ENCODE measurements at places on chromosomes 1 and 21. TPM values are rescaled to one million over a fixed set of nuclear protein-coding genes. Genes with fewer than 3 reads are reported as not detected.

The AGTRAP gene
- polyA plus RNA-seq, result 53.4 TPM

The OR2L2 gene
- polyA plus RNA-seq, result not detected

The LY9 gene
- 163 TPM for polyA plus RNA-seq

The EXTL1 gene
- not detected for polyA plus RNA-seq

The KIF26B gene
- polyA plus RNA-seq, result 0.10 TPM

The KRTAP10-11 gene
- polyA plus RNA-seq, result not detected

The AGPAT3 gene
- polyA plus RNA-seq, result 21.0 TPM

DNA sequence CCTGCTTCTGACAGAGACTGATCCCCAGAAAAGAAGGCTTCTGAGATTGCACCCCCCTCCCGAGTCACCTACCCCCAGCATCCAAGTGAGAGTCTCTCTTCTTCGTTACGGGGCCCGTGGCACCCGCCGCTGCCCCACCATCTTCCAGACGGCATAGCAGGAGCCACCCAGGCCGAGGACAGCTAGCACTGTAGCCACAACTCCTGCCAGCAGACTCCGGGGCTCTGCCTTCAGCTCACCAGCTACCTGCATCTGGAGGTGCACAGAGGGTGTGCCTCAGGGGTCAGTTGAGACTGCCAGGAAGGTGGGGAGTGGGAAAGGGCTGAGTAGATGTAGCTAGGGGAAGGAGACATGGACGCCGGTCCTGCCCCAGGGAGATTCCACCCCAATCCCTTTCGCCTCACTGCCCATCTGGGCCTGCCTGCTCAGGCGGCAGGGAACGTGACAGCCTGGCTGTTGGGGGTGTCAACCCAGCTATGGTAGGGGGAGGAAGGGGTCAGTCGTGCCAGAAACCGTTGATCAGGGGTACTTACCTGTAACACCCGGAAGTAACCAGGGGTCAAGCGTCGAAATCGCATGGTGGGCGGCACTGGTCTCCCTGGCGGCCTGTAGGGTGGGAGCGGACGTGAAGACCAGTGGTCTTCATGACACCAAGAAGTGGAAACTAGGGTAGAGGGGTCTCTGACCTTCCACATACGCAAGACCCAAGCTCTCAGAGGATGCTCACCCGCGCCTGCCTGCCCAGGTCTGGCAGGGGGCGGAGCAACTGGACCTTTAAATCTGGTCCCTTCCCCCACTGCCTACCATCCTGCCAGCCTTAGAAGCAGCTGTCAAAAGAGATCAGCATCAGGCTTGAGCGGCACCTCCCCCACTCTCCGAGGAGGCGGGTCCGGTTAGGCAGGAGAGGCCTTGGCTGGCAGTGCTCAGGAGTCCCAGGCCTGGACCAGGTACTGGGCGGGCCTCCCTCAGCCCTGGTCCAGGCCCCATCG lies at the start of gene ZNF593OS:
Gene ZNF593OS, minus strand, starts transcription at position 749 of the 989 bp plus-strand sequence. Its CDS starts 171 bp downstream, at position 578.
- no peaks in the 10 kb centered on the region for H3K27me3 ChIP-seq
- peaks cover 20% of the 10 kb centered on the region for H3K4me1 ChIP-seq
- peak within 1 kb of the TSS; percentile 85 for H3K27ac ChIP-seq
- no peak for DNase-seq
- H3K36me3 ChIP-seq, result no peaks in the 10 kb centered on the region
- H3K4me3 ChIP-seq, result no peak within 1 kb of the TSS

DNA sequence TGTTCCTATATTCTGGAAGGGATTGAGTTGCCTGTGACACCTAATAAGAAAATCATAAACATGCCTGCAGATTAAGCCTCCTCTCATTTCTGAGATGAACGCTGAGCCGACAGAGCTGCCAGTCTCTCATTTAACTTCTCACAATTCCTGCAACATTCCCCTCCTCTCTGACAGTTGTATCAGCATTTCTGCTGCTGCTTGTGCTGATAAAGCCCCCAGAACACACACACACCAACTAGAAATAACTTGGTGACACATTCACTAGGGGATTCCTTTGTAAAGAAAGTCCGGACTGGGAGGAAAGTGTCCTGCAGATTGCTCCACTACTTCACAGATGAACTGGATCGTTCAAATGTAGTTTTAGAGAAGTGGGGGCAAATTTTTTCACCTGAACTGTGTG lies 437.3 kb downstream of the PLA2G4A start:
- H3K36me3 ChIP-seq, result no peaks in the 10 kb centered on the region
- no peak for DNase-seq
- no peaks in the 10 kb centered on the region for H3K27me3 ChIP-seq
- no peaks in the 10 kb centered on the region for H3K4me1 ChIP-seq
- no peak overlapping the region for H3K4me3 ChIP-seq

DNA sequence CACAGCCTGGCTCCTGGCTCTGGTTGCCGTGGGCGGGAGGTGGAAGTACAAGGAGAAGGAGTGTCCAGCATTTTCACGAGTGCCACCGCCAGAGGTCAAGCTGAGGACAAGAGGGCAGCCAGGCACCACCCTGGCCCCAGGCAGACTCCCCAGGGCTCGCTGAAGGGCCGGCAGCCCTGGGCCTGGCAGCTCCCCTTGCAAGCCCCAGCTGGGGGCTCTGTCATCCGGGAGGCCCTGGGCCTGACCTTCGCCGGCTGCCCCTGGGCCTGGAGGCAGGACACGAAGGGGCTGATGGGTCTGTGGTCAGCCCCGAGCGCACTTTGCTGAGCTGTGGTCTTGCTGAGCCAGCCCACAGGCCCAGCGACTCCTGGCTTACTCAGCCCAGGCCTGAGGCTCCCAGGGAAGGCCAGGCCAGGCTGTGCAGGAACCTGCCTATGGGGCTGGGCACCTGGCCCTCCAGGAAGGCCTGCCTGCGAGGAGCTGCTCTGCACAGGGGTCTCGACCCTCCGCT lies 74.8 kb downstream of the MORN1 start:
- H3K4me1 ChIP-seq, result peaks cover 39% of the 10 kb centered on the region
- no peak overlapping the region for H3K27ac ChIP-seq
- no peak for DNase-seq
- no peaks in the 10 kb centered on the region for H3K27me3 ChIP-seq
- H3K36me3 ChIP-seq, result no peaks in the 10 kb centered on the region
- no peak overlapping the region for H3K4me3 ChIP-seq

GRCh38 chr1:241470908-241471590 lies 48.5 kb downstream of the FH start:
- no peak overlapping the region for H3K4me3 ChIP-seq
- DNase-seq, result no peak
- no peak overlapping the region for H3K27ac ChIP-seq

- H3K27ac ChIP-seq, result no peak overlapping the region
- H3K27me3 ChIP-seq, result no peaks in the 10 kb centered on the region
- H3K4me1 ChIP-seq, result no peaks in the 10 kb centered on the region
Observed at GRCh38 chr21:15250384-15250783, 185.6 kb upstream of the NRIP1 start.

GRCh38 chr1:227919906-227920305 lies 27.8 kb downstream of the WNT9A start:
- H3K27ac ChIP-seq, result no peak overlapping the region
- H3K27me3 ChIP-seq, result no peaks in the 10 kb centered on the region
- H3K4me3 ChIP-seq, result no peak overlapping the region
- no peak for DNase-seq

- DNase-seq, result no peak
- no peaks in the 10 kb centered on the region for H3K27me3 ChIP-seq
- no peak overlapping the region for H3K27ac ChIP-seq
- H3K4me3 ChIP-seq, result no peak overlapping the region
- peaks cover 36% of the 10 kb centered on the region for H3K4me1 ChIP-seq
- no peaks in the 10 kb centered on the region for H3K36me3 ChIP-seq
Observed at GRCh38 chr1:229258757-229259060, 12.2 kb upstream of the RAB4A start.

DNA sequence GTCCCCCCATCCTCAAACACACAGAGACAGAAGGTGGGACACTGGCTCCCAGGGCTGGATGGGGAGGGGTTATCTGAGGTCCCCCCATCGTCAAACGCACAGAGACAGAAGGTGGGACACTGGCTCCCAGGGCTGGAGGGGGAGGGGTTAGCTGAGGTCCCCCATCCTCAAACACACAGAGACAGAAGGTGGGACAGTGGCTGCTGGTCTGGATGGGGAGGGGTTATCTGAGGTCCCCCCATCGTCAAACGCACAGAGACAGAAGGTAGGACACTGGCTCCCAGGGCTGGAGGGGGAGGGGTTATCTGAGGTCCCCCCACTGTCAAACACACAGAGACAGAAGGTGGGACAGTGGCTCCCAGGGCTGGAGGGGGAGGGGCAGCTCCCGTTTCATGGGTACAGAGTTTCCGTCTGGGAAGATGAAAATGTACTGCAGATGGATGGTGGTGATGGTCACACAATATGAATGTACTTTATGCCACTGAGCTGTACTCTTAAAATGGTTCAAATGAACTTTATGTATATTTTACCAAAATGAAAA lies 69.2 kb downstream of the SCCPDH start:
- H3K4me3 ChIP-seq, result no peak overlapping the region
- no peaks in the 10 kb centered on the region for H3K4me1 ChIP-seq
- H3K36me3 ChIP-seq, result no peaks in the 10 kb centered on the region
- no peak overlapping the region for H3K27ac ChIP-seq

GRCh38 chr21:39178421-39178820 lies 4.8 kb downstream of the PSMG1 start:
- peaks cover 22% of the 10 kb centered on the region for H3K36me3 ChIP-seq
- H3K27me3 ChIP-seq, result no peaks in the 10 kb centered on the region
- no peak overlapping the region for H3K4me3 ChIP-seq
- H3K4me1 ChIP-seq, result peaks cover 21% of the 10 kb centered on the region
- no peak for DNase-seq

DNA sequence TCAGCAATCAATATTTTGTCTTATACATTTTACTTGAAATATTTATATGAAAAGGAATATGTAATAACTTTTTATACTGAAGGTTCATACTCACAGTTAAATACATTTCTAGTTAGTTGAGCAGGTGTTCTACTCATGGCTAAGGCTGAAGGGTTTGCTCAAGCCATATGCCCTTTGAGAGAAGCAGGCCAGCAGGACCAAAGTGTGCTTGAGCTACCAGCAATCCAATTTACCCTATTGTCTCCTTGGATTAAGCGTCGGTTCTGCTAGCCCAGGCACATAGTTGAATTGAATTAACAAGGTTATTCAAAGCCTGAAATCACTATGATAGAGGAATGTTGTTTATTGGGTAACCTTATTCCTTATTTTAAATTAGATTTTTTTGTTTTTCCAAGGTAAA lies 151.5 kb upstream of the BACE2 start:
- no peak for DNase-seq
- no peak overlapping the region for H3K4me3 ChIP-seq
- no peak overlapping the region for H3K27ac ChIP-seq
- H3K4me1 ChIP-seq, result no peaks in the 10 kb centered on the region

DNA sequence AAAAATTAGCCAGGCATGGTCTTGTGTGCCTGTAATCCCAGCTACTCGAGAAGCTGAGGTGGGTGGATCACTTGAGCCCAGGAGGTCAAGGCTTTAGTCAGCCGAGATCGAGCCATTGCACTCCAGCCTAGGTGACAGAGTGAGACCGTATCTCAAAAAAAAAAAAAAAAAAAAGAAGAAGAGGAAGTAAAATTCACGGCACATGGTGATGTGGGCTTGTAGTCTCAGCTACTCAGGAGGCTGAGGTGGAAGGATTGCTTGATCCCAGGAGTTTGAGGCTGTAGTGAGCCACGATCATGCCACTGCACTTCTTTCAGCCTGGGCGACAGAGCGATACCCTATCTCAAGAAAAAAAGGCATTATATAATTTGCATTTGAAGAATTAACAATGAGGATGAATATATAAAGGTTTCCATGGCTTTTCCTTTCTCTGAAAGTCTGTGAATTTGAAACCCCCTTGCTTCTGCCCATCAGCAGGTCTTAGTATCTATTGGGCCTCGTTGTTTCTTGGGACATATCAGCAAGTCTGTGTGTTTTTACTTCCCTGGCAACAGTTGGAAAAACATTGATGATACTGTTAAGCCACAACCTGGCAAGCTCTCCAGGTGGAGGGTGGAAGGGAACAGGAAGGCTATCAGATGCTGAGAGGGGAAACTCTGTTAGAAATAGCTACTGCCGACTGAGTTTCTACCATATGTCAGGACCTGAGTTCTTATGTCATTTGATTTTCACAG lies 4.6 kb upstream of the PLA2G2D start:
- no peaks in the 10 kb centered on the region for H3K36me3 ChIP-seq
- H3K27ac ChIP-seq, result no peak overlapping the region
- H3K27me3 ChIP-seq, result no peaks in the 10 kb centered on the region
- no peak overlapping the region for H3K4me3 ChIP-seq

GRCh38 chr1:10709165-10709564 lies 87.3 kb downstream of the CASZ1 start:
- no peaks in the 10 kb centered on the region for H3K4me1 ChIP-seq
- no peak for DNase-seq
- no peak overlapping the region for H3K4me3 ChIP-seq
- no peaks in the 10 kb centered on the region for H3K27me3 ChIP-seq
- no peak overlapping the region for H3K27ac ChIP-seq

GRCh38 chr1:61080413-61081143 lies 1.8 kb upstream of the NFIA start:
- H3K4me1 ChIP-seq, result peaks cover 53% of the 10 kb centered on the region
- H3K27me3 ChIP-seq, result no peaks in the 10 kb centered on the region
- H3K27ac ChIP-seq, result no peak overlapping the region
- no peak for DNase-seq
- no peak overlapping the region for H3K4me3 ChIP-seq
- no peaks in the 10 kb centered on the region for H3K36me3 ChIP-seq

DNA sequence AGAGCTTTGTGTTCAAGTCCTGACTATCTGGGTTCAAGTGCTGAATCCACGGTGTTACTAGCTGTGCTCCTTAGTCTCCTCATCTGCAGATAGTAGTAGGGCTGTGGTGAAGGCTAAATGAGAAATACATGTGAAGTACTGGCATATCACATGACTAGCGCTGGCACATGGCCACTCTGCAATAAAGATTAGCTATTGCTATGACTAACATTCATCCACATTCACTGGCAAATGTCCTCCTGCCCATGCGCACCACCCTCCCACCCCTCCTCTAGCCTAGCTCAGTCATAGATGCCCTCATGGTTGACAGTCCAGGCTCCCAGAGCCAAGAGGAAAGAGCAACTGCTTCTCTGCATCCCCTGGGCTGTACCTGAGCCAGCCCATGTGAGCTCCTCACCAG lies 8.5 kb upstream of the COL8A2 start:
- no peaks in the 10 kb centered on the region for H3K27me3 ChIP-seq
- H3K4me1 ChIP-seq, result no peaks in the 10 kb centered on the region
- no peak overlapping the region for H3K4me3 ChIP-seq

Measured in CD4-positive, alpha-beta memory T cell (primary cell).